ENCODE measurements at places on chromosomes 2 and 18.

DNA sequence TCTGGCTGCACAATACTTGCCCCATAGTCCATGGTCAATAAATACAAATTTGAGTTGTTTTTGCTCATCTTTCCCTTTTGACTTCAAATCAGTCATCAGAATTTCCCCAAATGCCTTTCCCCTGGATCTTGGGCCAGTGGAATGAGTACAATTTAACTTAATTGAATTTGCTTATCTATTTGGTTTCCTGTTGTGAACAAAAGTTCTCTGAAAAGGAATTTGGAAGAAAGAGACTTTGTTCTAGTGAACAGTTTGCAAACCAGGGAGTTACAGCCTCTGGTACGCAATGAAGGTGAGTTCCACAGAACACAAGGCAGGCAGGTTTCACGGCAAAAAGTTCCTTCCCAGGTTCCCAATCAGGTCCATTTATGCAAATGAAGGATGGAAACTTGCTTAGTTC lies 1.2 kb upstream of the UGT1A1 start:
- DNase-seq, result no peak

DNA sequence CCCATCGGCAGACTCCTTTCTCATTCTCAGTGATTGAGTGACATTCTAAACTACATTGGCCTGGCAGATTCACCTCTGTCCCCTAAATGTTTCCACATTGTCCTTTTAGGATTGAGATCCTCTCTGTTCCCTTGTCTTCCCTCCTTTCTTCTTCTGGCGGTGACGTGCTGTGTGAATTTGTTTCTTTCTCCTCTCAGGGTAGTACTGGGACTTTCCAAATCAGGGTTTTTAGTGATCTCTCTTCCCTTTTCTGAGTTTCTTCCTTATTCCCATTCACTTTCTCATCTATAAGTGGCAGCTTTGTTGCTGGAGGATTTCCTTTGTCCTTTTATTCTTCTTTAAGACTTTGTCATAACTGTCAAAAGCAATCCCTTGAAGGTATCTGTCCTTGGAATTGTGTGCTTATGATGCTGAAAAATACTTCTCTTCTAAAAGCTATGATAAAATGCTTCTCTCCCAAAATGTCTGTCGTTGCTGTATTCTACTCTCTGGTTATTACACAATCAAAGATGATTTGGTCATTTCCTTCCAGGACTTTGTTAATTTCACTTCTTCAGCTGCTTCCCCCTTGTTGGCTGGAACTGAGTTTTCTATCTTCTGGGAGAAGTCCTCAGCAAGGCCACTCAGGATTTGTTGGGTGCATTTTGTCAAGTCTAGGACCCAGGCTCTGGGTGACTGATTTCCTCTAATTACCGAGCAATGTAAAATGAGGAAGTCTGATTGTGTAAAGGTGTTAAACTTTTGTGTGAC lies 4.9 kb upstream of the IL1B start:
- DNase-seq, result no peak

DNA sequence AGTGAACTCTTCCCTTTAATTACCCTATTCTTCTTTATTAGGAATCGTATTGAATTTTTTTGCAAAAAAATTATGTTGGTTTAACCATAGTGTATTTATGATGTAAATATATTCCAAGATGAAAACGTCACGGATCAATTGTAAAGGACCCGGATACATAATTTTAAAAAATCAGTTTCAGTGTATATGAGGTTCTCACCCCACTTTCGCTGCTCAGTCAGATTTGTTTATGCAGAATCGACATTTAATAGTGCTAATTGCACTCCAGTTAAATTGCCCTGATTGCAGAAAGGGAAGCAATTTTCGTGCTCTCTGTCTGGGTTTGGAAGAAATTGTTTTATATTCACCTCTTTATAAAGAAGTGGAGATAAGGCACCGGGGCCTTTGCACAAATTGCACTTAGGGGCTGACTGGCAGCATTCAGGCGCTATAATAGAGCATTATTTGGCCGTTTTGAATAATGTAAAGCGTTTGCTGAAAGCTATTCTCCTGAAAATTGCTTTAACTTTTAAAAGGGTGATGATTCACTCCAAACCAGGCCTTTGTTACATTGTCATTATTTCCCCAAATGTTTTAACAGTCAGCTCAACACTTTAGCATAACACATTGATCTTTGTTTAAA lies 3.0 kb upstream of the SP9 start:
- no peak for DNase-seq

GRCh38 chr2:231139796-231140195 lies 15.0 kb upstream of the HTR2B start:
- no peak for DNase-seq

- DNase-seq, result peak; percentile 40
Observed at GRCh38 chr2:222305516-222306392, 7.0 kb upstream of the PAX3 start.

DNA sequence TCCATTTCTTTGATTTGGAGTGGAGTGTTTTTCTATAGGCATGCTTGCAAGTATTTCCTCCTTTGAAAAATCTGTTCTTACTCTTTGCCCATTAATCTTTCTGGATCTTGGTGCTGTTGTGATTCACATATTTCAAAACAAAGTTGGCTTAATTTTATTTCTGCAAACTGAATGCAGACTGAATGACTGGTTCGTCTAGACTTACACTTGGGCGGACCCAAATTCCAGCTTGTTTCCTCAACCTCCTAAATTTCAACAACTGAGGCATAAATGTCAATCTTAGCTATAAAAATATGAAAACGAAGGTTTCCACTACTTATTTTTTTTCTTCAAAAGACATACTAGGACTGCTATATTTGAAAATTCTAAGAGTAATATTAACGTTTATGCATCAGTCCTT lies 59.0 kb downstream of the ANKRD44 start:
- DNase-seq, result no peak

DNA sequence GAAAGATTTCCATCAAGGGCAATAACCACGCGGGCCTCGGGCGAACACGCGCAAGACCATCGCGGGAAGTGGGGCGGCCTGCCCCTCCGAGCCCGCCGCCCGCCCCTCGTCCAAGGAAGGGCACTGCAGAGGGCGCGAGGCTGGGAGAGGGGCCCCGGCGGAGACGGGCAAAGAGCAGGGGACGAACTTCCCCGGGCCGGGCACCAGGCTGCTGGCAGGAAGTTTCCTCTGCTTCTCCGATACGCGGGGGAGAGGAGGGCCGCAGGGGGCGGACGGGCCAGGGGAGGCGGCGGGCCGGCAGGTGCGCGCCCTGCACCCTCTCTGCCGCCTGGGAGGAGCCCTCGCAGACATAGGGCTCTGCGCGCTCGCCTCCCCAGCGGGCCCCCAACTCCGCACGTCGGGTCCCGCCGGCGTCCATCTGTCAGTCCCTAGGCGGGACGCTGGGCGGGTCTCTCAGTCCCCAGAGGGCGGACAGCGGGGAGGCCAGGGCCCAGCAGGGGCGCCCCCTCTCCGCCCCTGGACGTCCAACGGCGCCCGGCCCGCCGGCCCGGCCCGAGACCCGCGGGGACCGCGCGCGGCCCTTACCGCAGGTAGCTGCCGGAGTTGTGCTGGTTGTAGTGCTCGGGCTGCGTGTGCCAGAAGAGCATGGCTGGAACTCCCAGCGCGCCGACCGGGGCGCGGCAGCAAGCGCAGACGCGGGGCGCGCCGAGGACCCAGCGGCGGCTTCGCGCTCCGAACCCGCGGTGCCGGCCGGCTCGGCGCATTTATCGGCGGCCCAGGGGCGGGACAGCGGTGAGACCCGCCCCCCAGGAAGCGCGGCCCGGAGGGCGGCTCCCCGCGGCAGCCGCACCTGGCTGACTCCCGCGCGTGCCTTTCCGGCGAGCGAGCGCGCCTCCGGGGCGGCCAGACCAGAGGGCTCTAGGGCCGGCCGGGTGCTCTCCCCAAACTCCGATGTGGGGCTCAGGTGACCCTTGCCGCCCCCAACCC lies at the start of gene TFCP2L1:
TFCP2L1 (minus strand) TSS at position 740 of the 987 bp plus-strand sequence; CDS start at position 647, 93 bp downstream.
- DNase-seq, result peak; percentile 69

DNA sequence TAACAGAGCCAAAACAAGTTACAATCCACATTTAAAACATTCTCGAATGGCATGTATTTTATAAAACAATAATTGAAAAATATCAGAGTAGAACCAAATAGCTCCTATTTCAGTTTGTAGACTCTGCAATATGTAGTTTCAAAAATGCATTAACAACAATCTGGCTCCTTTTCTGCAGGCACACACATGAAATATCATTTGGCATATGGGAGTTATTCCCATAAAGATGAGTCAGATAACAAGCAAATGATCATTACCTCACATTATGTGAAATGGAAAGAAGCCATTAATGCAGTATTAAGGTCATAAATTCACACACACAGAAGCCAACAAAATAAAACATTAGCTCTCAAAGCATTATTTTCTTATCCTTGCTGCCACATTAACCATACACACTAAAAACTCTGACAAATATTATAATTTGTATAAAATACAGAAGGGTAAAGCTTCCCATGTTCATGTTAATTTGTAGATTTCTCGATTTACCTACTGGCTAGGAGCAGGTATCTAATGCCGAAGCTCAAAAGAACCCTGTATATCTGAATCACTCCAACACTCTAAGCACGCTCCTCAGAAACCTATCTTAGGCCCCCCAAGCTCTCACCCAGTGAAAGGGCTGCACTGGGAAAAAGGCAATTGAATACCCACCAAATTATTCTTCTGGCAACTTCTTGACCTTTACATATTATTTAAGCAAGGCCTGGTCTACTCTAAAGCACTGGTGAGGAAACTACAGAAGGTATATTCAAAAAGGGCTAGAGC lies 13.8 kb downstream of the NBAS start:
- no peak for DNase-seq

GRCh38 chr2:203804764-203805485 lies 62.6 kb upstream of the CTLA4 start:
- DNase-seq, result no peak

- no peak for DNase-seq
Observed at GRCh38 chr18:5304232-5304631, 8.7 kb upstream of the ZBTB14 start.

Measured in WERI-Rb-1 (cell line).